DMS79 (cell line): ENCODE measurements at places on chromosomes 5 and 9.

DNA sequence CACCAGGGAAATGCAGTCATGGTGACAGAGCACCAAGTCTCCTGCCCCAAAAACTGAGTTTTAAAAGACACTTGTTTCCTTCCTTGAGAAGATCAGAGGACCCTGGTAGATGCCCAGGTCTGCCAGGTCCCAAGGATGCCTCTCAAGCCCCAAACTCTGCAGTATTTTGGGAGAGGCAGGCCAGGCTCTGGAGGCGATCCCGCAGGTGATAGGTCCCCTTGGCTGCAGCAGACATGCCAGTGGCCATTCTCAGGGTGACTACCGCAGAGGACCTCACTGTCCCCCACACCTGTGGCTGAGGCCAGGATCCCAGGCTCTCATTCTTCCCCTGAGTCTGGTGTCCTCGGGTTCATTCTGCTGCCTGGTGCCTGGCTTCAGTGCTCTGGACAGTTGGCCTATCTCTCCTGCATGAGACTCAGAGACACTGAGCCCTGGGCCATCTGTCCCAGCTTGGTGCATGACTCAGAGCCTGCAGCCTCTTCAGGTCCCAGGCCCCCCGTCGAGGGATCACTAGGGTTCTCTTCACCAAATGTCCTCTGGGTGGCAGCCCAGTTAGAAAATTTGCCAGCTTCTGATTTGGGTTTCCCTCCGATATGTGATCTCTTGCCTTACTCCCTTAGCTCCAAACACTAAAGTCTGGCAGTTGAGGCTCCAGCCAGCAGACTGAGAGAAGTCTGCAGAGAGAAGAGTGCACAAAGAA lies 59.7 kb upstream of the GARNL3 start:
- DNase-seq, result no peak

DNA sequence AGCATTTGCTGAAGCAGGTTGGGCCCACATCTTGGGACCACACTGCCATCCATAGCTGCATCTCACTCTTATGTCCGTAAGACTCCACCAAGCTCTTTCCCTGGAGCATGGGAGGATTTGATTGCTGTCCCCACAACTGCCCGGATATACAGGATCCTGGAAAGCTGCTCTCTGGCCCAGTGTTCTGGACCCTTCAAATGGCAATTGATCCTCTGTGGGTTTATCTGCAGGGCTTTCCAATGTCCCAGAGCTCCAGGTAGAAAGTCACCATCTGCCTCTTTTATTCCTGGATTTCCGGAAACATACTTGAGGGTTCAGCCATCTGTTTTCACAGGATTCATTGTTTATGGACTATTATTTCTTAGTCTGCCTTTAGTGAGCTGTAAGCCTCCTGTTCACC lies 214.6 kb downstream of the SREK1 start:
- no peak for DNase-seq

- no peak for DNase-seq
These were observed 71.4 kb downstream of the ASTN2 start for GRCh38 chr9:117343427-117343826.

- DNase-seq, result no peak
These were observed 4.7 kb downstream of the PDLIM4 start for GRCh38 chr5:132261881-132262845.

GRCh38 chr9:91697201-91697600 lies 252.8 kb downstream of the ROR2 start:
- no peak for DNase-seq

- peak; percentile 60 for DNase-seq
These were observed 6.1 kb downstream of the SARDH start for GRCh38 chr9:133731876-133732638.
